SK-MEL-5 (cell line): ENCODE measurements at places on chromosomes 16 and 17. TPM values are rescaled to one million over a fixed set of nuclear protein-coding genes. Genes with fewer than 3 reads are reported as not detected.
A peak's percentile ranks its signal among the peaks of the same experiment; 100 is the strongest.

Gene NPIPB6
- total RNA-seq: 0.55 TPM in 1 of 2 replicates, not detected in the other

Gene ZNF263
- 42.9 and 48.0 TPM in 2 replicates for total RNA-seq

DNA sequence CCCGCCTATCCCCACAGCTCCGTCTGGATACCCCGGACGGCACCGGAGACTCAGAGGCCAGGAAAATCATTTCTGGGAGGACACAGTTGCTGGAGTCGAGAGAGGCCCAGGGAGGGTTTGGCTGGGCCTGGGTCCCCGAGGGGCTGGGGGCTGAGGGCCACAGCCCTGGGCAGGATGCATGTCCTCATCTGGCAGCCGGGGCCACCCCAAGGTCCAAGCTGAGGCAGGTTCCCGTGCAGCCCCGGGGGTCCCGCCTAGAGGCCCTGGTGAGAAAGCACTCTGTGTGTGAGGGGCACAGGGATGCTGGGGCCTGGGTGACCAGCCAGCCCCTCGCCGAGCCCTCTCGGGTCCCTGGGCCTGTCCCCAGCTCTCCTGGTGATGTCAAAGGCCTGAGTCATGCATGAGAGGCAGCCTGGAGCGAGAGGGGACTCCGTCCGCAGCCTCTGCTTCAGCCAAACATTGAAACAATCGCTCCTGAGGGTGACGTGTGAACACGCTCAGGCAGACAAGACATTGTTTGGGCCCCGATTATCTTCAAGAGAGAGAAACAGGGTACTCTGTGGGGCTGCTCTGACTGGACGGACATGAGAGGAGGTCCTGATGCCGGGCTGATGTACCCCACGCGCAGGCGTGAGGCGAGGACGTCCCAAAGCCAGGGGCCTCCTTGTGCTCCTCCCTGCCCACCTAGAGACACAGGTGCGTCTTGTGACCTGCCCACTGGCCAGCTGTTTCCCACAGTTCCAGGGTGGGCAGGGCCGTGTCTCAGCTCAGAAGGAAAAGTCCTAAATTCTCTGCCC, 25.8 kb upstream of the C1QTNF8 start:
- DNase-seq: no peak

GRCh38 chr16:2768403-2769089, 8.5 kb downstream of the ELOB start:
- no peak for DNase-seq

- no peak for DNase-seq
Measured at GRCh38 chr17:13753154-13753553, 151.4 kb upstream of the HS3ST3A1 start.

Gene MYO1D
- total RNA-seq: 44.5 and 53.0 TPM in 2 replicates

Gene FNDC8
- not detected in 2 replicates for total RNA-seq

- DNase-seq: no peak
Measured at GRCh38 chr17:9982159-9982558, 77.1 kb upstream of the RCVRN start.

Gene ATP2A1
- not detected in 2 replicates for total RNA-seq

DNA sequence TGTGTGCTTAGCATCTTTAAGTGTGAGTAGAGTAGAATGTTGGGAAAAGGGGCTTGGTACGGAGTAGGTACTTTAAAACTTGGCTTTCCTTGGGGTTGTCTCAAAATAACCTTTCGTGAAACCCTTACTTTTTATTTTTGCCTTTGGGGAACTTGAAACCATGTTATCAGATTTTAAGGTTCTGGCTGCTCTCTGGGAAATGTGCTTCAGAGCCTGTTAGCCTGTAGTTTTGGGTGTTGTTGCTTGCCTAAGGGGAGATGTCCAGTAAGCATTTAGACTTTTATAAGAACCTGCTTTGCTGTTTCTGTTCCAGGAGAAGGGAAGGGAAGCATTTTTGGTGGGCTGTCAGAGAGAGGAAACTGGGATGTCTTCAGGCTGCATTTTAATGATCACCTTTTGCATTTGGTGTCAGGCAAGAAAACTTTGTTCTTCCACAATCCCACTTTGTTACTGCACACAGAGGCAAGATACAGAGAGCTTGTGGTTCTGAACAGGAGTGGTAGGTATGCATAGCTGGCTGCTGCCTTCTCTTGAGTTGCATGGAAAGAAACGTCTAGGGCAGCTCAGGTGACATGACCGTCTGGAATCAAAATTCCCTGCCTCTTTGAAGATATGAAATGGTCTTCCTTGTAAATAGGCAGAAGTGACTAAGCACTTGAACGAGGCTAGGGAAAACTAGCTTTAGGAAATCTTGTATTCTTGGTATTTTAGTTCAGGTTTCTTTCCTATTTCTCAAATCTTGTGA, 1.7 kb downstream of the RABEP1 start:
- no peak for DNase-seq

DNA sequence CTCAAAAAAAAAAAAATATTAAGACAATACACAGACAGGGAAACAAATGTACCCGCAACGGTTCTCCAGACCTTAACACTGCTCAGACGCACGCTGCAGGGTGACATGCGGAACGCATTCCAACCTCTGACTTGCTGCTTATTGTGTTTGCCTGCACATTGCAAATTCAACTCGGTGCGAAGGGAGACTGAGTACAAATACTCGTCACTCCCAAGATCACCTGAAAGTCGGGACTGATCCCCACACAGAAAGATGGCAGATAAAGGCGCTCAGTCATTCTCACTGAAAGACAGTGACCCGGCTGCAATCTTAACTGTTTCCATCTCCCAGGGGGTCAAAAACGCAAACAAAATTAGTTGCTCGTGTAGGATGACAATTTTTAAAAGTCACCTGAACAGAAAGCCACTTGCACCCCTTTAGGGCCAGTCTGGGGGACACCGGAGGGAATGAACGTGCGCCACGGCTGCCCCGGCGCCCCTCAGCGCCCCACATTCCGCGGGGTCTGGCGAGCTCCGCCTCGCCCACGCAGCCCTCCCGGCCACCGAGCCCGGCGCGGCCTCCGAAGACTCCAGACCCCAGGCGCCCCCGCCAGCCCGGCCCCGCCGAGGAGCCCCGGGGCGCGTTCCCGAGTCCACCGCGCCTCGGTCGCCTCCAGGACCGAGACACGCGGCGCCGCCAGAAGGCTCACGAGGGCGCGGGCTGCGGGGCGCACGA, 589 bp downstream of the CLCN7 start:
- DNase-seq: no peak

DNA sequence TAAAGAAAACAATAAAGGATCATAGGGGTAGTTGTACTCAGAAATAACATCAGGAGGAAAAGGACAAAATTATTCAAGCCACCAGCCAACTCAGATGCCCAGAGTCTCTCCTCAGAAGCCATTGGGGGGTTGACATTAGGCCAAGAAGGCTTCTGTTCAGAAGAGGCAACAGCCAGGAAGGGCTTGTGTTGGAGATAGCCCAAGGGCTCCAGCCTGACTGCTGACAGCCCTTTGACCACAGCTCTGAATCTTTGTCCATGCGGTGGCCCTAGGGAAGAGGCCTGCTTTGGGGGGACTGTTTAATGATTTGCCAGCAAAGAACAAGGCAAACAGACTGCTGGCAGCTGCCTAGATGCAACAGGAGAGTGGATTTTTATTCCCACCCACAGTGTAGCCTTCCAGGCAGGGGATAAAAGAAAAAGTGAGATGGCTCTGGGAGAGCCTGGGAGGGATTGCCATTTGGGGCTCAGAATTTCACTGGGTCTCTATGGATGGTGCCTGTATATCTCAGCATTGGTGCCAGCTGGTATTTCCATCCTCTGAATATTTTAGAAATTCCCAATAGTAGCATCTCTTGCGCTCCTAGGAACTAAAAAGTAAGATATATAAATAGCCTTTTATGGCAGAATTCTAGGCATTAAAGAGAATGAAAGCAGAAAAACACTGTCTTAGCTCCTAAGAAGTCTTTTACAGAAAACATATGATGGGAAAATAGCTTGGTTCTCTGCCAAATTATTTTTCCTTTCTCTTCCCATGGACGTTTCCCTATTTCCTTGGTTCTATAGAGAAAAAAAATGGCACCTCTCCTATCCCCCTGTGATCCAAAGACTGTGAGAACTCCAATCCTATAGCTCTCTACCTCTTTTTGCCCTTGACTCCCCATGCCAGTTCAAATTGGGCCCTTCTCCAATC, 29.4 kb upstream of the SUPT4H1 start:
- DNase-seq: peak; percentile 29

DNA sequence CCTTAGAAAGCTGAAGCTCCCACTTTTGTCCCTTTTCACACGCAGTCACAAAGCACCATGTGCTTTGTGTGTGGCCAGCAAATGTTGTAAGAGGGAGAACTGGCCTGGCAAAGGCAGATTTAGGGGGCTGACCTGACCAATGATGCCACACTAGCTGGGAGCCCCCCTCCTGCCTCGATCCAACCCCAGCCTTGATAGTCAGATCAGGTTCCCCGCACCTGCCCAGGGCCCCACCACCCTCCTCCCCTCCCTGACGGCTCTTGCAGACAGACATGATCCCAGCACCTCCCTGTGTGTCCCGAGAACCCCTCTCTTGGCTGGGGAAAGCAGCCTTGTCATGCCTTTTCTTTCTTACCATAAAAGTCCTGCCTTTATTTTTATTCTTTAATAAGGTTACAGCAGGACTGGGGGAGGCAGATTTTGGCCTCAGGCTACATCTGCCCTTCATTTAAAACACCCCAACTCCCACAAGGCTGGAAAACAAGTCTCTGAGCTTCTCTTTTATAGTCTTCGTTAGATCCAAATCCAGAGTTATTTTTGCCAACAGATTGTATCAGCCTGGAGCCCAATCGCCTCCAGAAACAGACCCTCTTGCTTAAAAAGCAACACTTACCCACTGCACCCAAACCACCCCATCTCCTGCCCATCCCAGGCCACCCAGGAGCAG, 201.8 kb upstream of the CDH5 start:
- DNase-seq: no peak

Gene C1QTNF1
- 15.7 and 15.8 TPM in 2 replicates for total RNA-seq

- DNase-seq: peak; percentile 83
Measured at GRCh38 chr17:76716146-76716838, 5.5 kb upstream of the MXRA7 start.

GRCh38 chr17:62782730-62783270, 25.3 kb downstream of the MARCHF10 start:
- DNase-seq: no peak

DNA sequence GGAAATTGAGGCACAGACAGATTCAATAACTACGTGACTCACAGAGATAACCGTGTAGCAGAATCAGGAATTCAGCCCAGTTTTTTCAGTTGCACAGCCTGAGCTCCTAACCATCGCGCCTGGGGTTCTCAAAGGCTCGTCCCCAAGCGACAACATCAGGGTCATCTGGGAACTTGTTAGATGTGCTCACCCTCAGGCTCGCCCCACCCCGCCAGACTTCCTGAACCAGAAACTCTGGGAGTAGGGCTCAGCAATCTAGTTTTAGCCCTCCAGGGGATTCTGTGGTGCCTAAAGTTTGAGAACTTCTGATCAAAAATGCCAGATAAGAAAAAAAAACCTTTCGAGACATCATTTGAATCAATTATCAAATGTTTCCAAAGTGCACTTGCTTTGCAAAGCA, 559.8 kb downstream of the WWOX start:
- no peak for DNase-seq

DNA sequence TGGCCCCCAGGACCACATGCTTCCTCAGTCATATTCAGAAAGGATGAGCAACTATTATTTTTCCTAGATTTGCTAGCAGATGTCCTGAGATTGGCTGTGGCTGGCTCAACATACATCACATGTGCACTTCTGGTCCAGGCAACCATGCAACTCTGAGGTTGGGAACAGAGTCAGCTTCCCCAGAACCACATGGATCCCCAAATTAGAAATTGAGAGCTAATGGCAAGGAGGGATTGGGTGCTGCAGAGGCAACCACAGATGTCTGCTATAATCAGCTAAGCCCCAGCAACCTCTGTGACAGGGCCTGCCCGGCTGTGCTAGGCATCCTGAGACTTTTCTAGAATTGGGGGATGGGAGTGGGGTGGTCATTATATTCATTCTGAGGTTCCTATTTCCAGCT, 33.8 kb upstream of the CLEC18A start:
- no peak for DNase-seq

DNA sequence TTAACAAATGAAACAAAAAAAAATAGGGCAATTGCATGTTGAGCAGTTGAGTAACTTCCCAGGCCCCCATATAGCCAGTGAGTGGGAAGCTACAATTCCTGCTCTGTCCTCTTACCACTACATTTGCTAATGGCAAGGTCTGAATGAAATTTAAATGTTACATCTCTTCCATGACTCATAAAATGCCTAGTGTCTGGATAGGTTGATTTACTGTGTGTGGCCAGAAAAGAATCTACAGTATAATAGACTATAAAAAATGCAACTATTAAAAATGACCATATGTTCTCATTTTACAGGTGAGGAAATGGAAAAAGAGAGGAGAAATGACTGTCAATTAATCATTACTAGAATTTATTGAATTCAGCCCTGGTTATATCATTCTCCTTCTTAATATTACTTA, 1199.3 kb downstream of the CDH11 start:
- DNase-seq: no peak

Gene TPPP3
- total RNA-seq: 0.16 and 0.55 TPM in 2 replicates

- DNase-seq: peak; percentile 35
Measured at GRCh38 chr16:84138824-84139627, 6.0 kb downstream of the HSDL1 start.

Gene SPATA22
- total RNA-seq: not detected in 2 replicates
